Hematopoietic multipotent progenitor cell treated with erythropoietin and hydrocortisone succinate and interleukin-3 and kit ligand, for 15 days (in vitro differentiated cells): ENCODE measurements at places on chromosomes 4 and X.
A peak's percentile ranks its signal among the peaks of the same experiment; 100 is the strongest.

GRCh38 chrX:39268207-39268606 lies 466.9 kb downstream of the MID1IP1 start:
- no peak for DNase-seq

GRCh38 chr4:6658209-6658595 lies 17.7 kb downstream of the MRFAP1 start:
- no peak for DNase-seq

DNA sequence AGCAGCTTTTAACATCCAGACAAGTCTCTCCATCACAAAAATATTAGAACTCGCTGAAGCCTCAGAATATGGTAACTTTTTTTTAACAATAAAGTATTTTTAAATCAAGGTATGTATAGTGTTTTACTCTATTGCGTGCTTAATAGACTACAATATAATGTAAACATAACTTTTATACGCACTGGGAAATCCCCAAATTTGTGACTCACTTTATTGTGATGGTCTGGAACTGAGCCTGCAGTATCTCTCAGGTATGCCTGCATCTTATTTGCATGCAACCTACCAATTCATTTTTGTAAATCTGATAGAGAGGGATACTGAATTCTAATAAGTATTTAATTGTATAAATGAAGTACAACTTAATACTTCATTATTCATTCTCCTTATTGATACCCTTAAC lies 823.5 kb downstream of the ADGRL3 start:
- no peak for DNase-seq

DNA sequence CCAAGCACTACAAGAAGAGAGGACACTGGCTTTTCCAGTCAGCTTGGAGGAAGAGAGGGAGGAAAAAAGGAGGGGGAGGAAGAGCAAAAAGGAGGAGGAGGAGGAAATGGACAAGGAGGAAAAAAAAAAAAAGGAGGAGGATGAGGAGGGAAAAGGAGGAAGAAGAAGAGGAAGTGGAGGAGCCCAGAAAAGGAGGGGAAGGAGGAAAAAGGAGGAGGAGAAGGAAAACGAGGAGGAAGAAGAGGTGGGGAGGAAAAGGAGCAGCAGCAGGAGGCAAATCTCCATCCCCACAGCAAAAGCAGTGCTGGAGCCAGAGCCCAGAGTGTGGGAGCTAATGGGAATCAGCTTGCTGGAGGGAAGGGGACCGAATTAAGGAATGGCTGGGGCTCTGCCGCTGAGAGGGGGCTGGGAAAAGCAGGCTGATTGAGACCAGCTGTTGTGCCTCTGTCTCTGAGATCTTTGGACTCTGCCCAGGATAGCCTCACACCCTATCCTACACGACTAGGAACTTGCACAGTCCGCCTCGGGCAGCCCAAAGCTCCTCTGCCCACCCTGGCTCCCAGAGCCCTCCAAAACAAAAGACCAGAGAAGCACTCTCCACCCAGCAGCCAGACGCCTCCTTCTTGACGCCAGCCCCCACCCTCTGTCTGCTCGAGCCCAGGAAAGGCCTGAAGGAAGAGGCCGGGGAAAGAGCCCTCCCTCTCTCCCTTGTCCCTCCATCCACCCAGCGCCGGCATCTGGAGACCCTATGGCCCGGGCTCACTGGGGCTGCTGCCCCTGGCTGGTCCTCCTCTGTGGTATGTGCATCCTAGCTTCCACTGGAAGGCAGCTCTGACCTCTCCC lies at the start of gene XPNPEP2:
Gene XPNPEP2, plus strand, starts transcription at position 514 of the 843 bp plus-strand sequence. Its CDS starts 235 bp downstream, at position 749.
- no peak for DNase-seq

DNA sequence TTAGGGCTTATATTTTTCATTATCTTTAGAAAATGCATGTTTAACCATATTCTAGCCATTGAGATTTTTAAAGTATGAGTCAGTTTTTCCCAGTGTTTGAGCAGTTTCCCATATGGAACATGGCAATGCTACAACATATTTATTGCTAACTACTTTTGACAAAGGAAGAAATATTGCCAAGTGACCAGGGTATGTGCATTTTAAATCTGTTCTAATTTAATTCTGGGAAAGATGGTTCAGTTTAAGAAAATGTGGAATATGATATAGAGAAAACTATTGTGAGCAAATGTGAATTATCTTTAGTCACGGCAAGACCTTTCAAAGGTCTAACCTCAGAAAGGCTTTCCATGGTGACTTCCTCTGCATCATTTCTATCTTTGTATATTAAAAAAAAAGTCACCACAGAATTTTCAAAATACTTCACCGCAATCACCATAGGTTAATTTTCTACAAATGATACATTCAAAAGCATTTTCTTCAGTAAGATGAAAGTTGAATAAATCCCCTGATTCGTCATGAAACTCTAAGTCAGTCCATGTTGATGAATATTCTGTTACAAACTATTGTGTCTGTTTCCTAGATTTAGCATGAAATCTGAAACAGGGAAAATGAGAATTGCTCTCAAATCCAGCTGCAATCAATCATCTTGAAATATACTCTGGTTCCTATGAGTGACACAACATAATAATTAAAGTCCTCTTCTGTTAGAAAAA lies 2349.0 kb upstream of the TENM3 start:
- DNase-seq, result no peak

DNA sequence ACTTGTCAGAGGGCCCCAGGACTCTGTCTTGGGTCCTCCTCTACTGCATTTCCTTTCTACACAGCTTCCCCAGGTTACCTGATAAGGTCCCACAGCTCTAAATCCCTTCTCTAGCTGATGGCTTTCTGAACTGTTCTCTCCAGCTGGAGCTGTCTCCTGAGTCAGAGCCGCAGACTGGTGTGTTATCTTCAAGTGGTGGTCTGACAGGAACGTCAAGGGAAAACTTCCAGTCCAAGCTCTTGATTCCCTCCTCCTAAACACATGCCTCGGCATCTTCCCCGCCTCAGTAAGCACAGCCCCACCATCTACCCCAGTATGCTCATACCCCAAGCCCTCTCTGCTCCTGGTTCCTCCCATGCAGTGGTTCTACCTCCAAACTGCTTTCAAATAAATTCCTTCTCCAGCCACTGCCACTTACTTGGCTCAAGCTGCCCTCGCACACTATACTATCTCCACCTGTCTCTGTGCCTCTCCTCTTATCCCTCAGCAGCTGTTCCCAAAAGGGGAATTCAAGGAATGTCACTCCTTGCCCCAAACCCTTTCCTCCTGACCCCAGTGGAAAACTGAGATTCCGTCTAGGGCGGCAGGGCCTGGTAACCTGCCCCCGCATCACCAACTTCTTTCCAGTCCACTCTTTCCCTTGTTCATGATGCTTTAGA lies 17.2 kb upstream of the CENPU start:
- no peak for DNase-seq

DNA sequence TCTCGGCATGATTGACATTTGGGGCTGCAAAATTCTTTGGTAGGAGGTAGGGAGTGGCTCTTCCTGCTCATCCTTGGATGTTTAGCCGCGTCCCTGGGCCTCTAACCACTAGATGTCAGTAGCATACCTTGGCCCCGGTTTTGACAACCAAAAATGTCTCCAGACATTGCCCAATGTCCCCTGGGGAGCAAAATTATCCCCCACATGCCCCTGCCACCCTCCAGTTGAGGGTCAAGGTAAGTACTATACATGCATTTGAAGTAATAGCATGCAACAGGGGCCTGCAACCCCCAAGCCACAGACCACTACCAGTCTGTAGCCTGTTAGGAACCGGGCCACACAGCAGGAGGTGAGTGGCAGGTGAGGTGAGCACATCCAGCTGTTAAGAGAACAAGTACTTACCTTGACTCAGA lies 17.6 kb upstream of the KIAA1210 start:
- no peak for DNase-seq

DNA sequence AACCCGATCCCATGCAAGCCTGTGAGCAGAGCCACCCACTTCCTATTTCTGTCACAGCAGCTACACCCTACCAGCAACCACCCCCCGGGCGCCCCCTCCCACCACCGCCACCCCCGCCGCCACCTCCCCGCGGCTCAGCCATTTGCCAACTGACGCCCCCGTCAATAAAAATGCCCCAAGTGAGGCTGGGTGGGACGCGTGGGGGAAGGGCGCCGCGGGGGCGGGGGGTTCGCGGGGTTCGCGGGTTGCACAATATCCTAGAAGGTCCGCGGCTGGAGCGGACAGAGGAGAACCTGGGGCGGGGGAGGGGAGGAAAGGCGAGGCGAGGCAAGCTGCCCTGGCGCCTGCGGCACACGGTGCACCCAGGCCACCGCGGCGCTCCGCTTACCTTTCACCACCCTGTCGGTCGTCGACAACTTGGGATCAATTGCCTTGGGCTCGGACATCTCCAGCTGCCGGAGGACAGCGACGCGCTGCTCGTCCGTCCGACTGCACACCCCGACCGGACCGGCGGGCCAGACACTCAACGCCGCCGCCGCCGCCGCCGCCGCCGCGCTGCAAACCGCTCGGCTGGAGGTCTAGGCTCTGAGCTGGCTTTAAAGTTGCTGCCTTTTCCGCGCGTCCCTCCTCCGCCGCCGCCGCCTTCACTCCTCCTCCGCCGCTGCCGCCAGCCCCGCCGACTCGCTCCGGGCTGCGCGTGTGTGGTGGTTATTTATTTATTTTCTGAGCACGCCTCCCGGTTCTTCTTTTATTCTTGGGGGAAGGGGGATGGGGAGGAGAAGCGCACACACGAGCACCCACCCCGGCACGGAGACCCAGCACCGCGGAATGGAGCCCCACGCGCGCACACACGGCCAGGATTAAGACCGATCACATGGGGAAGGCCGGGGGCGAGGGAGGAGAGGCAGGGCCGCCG lies 717 bp downstream of the PPP3CA start:
- DNase-seq, result peak; percentile 42
